Activated CD8-positive, alpha-beta memory T cell treated with anti-CD3 and anti-CD28 coated beads for 1 hour (primary cell): ENCODE measurements at places on chromosomes 5 and 9.

DNA sequence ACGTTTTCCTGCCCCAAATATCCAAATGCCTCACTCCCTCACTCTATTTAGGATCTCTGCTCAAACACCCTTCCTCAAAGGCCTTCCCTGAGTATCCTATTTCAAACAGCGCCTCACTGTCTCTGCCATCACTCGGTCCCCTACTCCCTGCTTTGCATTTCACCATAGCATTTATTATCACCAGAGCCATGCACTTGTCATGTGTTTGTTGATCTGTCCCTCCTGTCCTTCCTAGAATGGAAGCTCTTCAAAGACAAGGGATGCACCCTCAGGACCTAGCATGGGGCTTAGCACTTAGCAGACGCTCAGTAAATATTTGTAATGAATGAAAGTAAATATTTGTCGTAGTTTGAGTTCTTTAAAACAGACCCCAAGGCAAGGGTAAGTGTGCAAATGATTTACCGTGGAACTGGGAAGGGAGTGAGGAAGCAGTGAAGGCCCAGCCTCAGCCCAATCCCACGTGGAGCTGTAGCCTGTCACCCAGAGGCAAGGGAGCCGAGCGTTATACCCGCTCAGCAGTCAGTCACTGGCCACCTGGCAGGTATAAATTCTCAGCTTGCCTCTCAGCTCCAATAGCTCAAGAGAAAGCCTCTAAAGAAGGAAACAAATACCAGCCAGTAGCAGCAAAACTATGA is 97.7 kb upstream of the KIF2A start:
- no peak for DNase-seq

DNA sequence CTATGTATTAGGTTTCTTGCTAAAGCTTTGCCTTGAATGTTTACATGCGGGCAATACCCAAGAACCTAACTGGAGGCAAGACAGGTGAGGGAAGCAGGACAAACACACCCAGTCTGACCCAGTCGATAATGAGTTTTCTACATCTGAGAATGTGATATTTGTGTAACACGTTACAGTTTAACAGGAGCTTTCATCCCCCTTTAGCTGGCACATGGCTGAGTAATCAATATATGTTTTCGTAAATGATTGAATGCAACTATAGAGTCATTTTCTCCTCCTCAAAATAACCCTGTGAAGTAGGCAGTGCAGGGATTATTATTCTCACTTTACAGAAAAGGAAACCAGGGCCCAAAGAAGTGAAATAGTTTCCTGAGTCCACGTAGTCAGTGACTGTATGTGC is 84.7 kb upstream of the HTR4 start:
- DNase-seq: no peak

DNA sequence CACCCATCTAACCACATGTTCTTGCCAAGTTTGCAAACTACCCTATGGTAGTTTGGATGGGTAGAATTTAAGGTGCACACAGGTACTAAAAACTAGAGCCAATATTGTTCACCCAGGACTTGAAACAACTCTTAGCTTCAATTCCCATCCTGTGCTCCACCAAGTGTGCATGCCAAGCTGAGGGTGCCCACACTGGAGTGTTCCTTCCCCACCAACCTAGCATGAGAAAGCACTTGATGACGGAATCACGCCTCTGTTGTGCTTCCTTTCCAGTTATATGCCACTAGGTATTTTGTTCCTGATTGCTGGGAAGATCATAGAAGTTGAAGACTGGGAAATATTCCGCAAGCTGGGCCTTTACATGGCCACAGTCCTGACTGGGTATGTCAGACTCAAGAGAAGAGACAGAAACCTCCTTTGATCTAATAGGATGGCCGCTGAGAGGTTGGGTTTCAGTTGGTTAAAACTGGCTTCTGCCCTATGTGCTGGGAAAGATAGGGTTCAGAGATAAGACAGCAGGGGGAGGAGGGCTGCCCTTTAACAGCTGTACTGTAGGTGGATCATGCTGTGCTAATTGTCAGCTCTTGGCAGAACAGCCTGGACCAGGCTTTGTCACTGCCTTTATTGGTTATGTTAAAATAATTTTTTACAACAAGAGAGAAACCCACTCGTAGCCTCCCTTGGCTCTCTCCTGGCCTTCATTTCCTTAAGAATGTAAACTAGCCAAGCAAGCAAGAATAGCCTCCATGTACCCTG is 83.5 kb downstream of the SLC1A1 start:
- DNase-seq: no peak

DNA sequence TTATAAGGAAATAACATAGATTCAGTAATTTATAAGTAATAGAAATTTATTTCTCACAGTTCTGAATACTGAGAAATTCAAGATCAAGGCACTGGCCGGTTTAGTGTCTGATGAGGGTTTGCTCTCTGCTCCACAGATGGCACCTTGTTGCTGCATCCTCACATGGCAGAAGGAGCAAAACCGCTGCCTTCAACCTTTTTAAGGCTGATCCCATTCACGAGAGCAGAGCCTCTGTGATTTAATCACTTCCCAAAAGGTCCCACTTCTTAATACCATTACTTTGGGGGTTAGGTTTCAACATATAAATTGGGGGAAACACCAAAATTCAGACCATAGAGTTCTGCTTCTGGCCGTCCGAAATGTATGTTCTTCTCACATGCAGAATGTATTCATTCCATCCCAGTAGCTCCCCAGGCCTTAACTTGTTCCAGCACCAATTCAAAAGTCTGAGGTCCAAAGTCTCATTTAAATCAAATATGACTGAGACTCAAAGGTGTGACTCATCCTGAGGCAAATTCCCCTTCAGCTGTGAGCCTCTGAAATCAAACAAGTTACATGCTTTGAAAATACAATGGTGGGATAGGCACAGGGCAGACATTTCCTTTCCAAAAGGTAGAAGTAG is 30.6 kb downstream of the BAAT start:
- DNase-seq: no peak

DNA sequence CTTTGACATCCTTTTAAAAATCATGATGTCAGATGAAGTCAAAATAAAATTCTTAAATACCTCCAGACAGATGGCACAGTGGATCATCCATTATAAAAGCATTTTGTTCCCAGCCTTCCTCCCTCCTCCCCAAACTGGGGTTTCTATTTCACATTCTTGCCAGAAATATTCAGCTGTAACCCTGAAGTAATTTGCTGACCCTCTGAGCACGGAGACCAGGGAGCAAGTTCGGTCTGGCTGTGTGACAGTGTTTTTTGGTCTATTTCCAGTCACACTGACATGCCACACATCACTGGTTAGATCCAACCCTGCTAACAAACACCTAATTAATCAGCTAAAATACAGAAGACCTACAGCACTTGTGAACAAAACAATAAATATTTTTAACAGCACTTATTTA is 126.2 kb upstream of the DMRT1 start:
- DNase-seq: no peak

DNA sequence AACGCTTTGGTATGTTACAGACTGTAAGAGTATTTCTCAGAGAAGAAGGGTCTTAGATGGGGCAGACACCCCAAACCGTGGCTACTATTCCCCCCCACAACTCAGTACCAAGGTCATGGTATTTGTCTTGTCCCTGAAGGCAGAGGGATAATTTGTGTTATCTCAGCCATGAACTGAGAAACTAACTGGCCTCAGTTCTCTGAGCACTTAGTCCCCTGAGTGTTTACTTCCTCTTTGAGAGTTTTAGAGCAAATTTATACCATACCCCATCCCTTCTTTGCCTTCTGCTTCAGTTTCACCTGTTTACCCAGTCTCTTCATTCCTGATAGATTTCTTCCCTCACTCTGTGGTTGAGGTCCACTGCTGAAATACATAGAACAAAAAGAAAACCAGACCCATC is 183.9 kb downstream of the LRRC70 start:
- no peak for DNase-seq

DNA sequence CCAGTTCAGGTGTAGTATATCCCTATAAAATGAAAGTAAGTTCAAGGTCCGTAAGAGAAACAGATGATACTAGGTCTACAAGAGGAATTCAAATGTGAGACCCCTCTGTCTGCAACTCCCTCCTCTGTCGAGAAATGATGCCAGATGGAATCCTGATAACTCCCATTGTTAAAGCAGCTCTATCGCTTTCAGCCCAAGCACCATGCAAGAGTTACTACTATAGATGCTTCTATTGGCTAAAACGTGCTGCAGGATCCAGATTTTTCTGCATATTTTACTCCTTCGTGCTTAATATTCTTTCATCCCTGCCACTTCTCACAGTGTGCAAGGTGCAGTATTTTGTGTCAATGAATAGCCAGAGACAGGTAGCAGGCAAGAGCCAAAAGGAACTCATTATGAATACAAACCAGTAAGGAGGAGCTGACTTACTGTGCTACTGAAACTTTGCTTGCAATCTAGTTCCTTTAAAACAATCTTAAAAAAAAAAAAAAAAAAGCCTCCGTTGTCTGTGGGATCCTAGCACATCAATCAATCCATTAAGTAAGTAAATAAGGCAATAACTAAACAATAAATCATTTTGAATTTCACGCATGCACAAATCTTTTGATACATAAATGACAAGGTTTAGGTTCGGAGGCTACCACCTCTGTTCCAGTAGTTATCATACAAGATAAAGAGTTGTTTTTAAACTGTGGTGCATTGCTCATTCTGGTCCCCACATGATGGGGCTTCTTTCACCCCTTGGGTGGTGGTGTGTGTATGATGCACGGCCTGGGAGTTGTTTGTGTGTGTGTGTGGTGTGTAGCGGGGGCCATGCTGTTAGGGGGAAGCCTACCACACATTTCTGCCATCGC is 151.1 kb upstream of the MPDZ start:
- DNase-seq: no peak

- no peak for DNase-seq
These were observed 23.7 kb upstream of the MROH2B start for GRCh38 chr5:41094871-41095270.

- no peak for DNase-seq
These were observed 32.8 kb downstream of the HMGXB3 start for GRCh38 chr5:150033334-150033733.

DNA sequence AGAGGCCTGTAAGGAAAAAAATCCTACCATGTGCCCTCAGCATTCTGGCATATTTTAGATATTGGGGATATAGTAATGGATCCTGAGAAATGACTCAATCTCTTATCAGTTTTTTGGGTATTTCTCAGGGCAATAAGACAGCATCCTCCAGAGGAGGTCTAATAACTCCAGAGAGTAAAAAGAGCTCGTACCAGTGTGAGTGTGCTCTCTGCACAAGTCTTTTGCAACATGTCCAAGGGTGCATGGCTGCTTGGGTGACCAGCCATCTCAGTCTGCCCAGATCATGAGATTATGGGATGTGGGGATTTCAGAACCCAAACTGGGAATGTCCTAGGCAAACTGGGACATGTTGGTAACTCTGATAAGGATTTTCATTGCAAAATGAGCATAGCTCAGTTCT is 15.3 kb downstream of the ASPN start:
- no peak for DNase-seq

GRCh38 chr9:36263683-36264082 is 5.4 kb upstream of the GNE start:
- no peak for DNase-seq

GRCh38 chr5:54454602-54455001 is 897 bp upstream of the HSPB3 start:
- no peak for DNase-seq

DNA sequence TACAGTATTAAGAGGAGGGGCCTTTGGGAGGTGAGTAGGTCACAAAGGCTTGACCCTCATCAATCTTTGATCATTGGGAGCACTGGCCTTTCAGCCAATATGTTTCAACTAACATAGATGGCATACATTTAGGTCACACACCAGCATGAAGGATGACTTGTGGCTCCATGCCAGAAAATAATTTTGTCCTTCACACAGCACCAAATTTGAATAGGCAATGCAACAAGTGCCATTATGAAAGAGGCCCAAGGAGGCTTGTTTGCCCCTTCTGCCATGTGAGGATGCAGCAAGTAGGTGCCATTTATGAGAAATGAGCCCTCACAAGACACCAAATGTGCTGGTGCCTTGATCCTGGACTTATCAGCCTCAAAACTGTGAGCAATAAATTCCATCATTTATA is 81.1 kb downstream of the JAKMIP2 start:
- DNase-seq: no peak

- DNase-seq: no peak
These were observed 140.6 kb upstream of the LIFR start for GRCh38 chr5:38697013-38697412.

GRCh38 chr9:127706836-127707241 is at the start of gene CFAP157:
TSS of gene CFAP157 (plus strand) at chr9:127706988. CDS start at chr9:127707032, 44 bp downstream.
- no peak for DNase-seq

DNA sequence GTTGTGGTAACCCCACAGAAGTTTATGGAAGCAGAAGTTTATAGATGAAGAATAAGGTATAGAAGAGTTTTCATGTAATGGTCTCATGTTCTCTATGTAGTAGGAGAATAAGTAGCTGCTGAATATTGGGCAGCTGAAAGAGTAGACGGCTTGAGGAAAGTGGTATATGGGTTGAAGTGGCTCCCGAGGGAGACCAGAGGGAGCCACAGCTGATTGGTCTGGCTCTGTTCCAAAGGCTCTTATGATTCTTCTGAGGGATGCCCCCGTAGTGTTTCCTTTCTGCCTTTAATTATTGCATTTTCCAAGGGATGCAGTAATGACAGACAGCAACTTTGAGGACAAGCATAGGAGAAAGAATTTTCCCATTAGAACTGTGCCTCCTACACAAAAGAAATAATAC is 30.1 kb upstream of the TENT2 start:
- no peak for DNase-seq

- no peak for DNase-seq
These were observed 54.1 kb downstream of the AMBP start for GRCh38 chr9:114023961-114024360.

DNA sequence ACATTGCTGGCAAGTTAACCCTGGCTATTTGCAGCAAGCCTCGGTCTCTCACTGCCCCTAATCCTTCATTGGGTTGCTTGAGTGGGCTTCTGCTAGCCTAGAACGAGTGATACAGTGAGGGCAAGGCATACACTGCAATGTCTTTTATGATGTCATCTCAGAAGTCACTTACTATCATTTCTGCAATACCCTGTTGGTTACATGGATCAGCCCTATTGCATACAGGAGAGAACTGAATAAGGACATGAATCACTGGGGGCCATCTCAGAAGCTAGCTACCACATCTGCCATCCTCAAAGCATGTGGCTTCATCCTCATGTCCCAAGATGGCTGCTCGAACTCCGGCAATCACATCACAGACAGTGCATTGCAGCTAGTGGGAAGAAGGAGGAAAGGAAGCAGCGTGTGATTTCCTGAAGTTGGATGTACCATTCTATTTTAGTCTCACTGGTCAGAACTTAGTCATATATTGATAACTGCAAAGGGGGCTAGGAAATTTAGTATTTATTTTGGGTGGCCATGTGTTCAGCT is 33.3 kb upstream of the CDKN2AIPNL start:
- DNase-seq: no peak

DNA sequence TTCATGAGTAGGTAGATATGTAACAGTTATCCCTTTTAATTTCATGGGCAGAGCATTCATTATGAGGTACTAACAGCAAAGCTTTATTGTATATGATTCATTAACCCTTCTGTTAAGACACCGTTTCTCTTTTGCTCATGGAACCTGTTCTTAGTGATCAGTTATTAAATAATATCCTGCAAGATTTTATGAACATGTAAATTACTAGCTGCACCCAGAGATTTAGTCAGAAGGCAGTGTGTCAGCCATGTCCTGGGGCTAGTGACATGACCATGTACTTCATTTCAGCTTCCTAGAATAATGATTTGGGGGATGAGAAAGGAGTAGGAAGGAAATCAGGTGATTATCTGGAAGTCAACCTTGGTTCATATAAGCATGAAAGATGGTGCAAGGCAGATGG is 7.0 kb downstream of the MAST4 start:
- no peak for DNase-seq

- no peak for DNase-seq
These were observed 139.0 kb downstream of the AGTPBP1 start for GRCh38 chr9:85602742-85603141.
